ENCODE measurements at places on chromosomes 11 and 22. TPM values are rescaled to one million over a fixed set of nuclear protein-coding genes. Genes with fewer than 3 reads are reported as not detected.
A peak's percentile ranks its signal among the peaks of the same experiment; 100 is the strongest.

The C11orf42 gene
- not detected for total RNA-seq

The GAL3ST1 gene
- total RNA-seq = 0.13 TPM

The TREH gene
- total RNA-seq = not detected

The ACTN3 gene
- total RNA-seq = 0.33 TPM

The MMP12 gene
- total RNA-seq = not detected

The RFPL3 gene
- not detected for total RNA-seq

The SCGB1C1 gene
- not detected for total RNA-seq

- H3K27ac ChIP-seq = no peak overlapping the region
- DNase-seq = no peak
- H3K4me1 ChIP-seq = no peaks in the 10 kb centered on the region
- H3K27me3 ChIP-seq = no peaks in the 10 kb centered on the region
- no peaks in the 10 kb centered on the region for H3K36me3 ChIP-seq
These were observed 8.7 kb downstream of the ME3 start for GRCh38 chr11:86663761-86664160.

DNA sequence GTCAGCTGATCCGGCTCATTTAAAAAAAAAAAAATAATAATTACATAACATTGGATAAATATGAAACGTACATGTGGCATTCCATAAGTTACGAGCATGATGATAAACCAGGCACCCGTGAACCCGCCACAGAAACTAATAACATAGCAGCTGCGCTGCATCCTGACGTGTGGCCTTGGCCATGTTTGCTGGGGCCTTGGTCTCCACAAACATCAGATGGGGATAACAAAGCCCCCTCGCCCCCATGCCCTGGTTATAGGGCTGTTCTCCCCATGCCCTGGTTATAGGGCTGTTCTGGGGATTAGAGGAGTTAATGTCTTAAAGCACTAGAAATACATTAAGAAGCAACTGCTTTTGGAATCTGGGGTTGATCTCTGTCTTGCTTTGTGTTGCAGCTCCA, 36.7 kb downstream of the FLRT1 start:
- peaks cover 6% of the 10 kb centered on the region for H3K4me1 ChIP-seq
- H3K4me3 ChIP-seq = no peak overlapping the region
- H3K27ac ChIP-seq = no peak overlapping the region
- DNase-seq = no peak
- H3K27me3 ChIP-seq = no peaks in the 10 kb centered on the region

DNA sequence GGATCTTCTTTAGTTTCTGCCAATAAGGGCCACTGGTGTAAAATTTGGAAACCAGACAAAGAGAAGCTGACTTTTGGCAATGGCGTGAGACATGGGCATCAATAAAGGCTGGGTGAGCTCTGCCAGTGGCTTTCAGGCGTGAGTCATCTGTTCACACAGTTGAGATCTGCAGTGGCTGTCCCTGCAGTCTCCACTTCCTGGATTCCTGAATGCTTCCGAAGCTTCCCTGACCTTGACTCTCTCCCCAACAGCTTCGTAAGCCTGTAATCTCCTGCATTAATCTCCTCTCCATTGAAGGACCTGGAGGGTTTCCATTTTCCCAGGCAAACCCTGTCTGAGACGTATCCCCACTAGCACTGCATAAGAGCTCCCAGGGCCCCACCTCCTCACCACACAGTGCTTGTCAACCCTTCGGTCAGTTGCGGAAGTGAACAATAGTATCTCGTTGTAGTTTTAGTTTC, 574.7 kb downstream of the TBC1D22A start:
- H3K4me3 ChIP-seq = no peak overlapping the region
- H3K4me1 ChIP-seq = no peaks in the 10 kb centered on the region
- no peak for DNase-seq
- H3K36me3 ChIP-seq = no peaks in the 10 kb centered on the region
- no peak overlapping the region for H3K27ac ChIP-seq

- no peak overlapping the region for H3K4me3 ChIP-seq
- peaks cover 19% of the 10 kb centered on the region for H3K36me3 ChIP-seq
- H3K27me3 ChIP-seq = no peaks in the 10 kb centered on the region
- no peak overlapping the region for H3K27ac ChIP-seq
- DNase-seq = no peak
- no peaks in the 10 kb centered on the region for H3K4me1 ChIP-seq
These were observed 27.3 kb downstream of the CTSC start for GRCh38 chr11:88310246-88310645.

- peaks cover 54% of the 10 kb centered on the region for H3K27me3 ChIP-seq
- no peak overlapping the region for H3K27ac ChIP-seq
- H3K4me1 ChIP-seq = peaks cover 10% of the 10 kb centered on the region
- no peaks in the 10 kb centered on the region for H3K36me3 ChIP-seq
- no peak overlapping the region for H3K4me3 ChIP-seq
- no peak for DNase-seq
These were observed 1.5 kb downstream of the DBX1 start for GRCh38 chr11:20158597-20159257.

GRCh38 chr22:23684026-23684425, 6.8 kb upstream of the RGL4 start:
- no peak for DNase-seq
- H3K27me3 ChIP-seq = no peaks in the 10 kb centered on the region
- no peak overlapping the region for H3K27ac ChIP-seq
- no peak overlapping the region for H3K4me3 ChIP-seq
- no peaks in the 10 kb centered on the region for H3K4me1 ChIP-seq

DNA sequence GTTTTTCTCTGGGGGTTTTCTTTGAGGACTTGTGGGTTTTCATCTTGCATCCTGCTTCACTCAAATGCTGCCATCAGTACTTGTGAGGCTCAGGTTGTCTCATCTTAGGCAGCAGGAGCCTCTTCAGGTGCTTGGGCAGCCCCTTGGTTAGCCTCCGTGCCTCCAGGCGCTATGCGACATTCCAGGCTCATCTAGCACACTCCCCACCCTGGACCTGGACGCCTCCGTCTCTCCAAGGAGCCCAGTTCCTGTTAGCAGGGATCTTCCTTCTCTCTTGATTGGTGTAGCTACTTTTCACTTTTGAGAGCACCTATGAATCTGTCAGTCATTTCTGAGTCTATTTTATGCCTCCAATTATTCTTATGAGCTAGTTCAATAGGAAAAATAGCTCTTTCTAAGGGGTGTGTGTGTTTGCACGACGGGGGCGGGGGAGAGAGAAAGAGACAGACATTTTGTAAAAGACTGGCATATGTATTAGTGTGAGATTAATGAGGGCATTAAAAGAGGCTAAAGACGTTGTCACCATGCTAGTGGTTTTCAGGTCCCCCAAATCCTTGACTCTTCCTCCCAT, 7.8 kb downstream of the TUBA8 start:
- no peak for DNase-seq
- peaks cover 7% of the 10 kb centered on the region for H3K4me1 ChIP-seq
- H3K27ac ChIP-seq = no peak overlapping the region
- no peak overlapping the region for H3K4me3 ChIP-seq
- no peaks in the 10 kb centered on the region for H3K36me3 ChIP-seq

DNA sequence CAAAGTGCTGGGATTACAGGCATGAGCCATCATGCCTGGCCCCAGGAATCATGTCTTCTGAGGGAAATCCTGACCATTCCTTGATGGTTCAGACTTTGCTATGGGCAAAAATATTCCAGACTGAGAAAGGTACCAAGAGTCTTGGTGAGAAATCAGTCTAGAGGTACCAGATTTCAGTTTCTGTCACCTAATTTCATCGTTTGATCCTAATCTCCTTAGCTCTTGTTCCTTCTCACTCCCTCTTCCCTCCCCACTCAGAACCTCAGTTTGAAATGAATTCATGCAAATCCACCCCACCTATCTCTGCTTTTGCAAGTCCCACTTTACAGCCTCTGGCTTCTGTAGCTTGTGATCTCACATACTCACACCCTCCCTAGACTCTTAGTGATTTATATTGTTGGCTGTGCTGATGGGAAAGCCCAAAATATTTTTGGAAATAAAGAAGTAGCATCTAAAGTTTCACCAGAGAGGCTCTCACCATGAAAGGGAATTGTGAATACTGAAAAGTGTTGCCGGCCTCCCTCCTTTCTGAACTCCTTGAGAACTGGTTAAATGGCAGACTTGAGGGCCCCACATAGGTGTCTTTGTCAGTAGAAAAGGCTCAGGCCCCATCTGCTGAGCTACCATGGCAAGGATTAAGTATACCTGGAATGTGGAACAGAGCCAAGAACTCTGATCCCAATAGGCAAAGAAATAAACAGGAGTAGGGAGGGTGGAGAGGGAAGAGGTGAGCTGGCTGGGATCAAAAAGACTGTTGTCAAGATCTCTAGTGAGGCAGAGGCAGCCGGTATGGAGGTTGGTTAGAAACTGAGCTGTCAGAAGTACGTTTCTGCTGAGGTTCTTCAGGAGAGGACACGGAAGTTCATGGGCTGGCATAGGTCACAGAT, 190.5 kb upstream of the MTMR2 start:
- no peaks in the 10 kb centered on the region for H3K36me3 ChIP-seq
- no peak for DNase-seq
- H3K27ac ChIP-seq = no peak overlapping the region
- H3K4me1 ChIP-seq = peaks cover 7% of the 10 kb centered on the region
- no peaks in the 10 kb centered on the region for H3K27me3 ChIP-seq

DNA sequence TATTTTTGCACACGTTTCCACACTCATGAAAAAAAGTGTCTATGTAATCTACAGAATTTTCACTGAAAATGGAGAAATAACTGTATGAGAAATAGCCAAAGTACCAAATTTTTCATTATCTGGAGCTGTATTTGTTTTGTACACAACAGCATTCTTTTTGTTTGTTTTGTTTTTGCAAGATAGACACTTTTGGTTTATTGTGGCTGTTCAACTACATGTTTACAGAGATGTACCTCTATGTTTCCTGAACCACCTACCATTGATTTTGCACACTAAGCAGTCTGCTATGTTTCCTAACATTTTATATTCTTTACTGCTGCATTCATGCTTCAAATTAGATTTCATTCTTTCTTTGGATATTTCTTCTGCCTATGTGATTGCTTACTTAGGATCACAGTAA, 116.3 kb downstream of the ELP4 start:
- no peaks in the 10 kb centered on the region for H3K4me1 ChIP-seq
- H3K36me3 ChIP-seq = no peaks in the 10 kb centered on the region
- no peaks in the 10 kb centered on the region for H3K27me3 ChIP-seq
- no peak for DNase-seq
- no peak overlapping the region for H3K27ac ChIP-seq
- no peak overlapping the region for H3K4me3 ChIP-seq

DNA sequence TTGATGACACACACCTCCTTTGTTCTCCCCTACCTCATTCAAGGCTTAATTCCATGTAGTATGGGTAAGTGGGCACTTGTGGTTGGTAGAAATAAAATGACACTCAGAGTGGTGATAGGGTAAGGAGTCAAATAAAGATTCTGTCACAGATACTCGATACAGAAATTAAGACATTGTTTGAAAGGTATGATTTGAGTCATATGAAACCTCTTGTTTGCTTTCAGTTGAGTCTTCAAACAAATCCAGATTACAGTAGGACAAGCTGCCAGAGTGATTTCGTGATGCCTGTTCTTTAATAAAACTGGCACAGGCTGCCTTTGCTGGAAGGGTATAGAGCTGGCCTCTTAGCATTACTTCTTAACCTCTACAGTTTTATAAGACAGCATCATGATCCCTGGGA, 182.4 kb downstream of the SPON1 start:
- H3K27ac ChIP-seq = no peak overlapping the region
- no peaks in the 10 kb centered on the region for H3K4me1 ChIP-seq
- DNase-seq = no peak
- H3K36me3 ChIP-seq = no peaks in the 10 kb centered on the region
- no peak overlapping the region for H3K4me3 ChIP-seq
- no peaks in the 10 kb centered on the region for H3K27me3 ChIP-seq

- peaks cover 38% of the 10 kb centered on the region for H3K4me1 ChIP-seq
- no peaks in the 10 kb centered on the region for H3K27me3 ChIP-seq
- H3K4me3 ChIP-seq = peak overlapping the region; percentile 97
- H3K27ac ChIP-seq = no peak overlapping the region
- no peak for DNase-seq
- no peaks in the 10 kb centered on the region for H3K36me3 ChIP-seq
These were observed 1.1 kb downstream of the USP35 start for GRCh38 chr11:78189851-78190250.

DNA sequence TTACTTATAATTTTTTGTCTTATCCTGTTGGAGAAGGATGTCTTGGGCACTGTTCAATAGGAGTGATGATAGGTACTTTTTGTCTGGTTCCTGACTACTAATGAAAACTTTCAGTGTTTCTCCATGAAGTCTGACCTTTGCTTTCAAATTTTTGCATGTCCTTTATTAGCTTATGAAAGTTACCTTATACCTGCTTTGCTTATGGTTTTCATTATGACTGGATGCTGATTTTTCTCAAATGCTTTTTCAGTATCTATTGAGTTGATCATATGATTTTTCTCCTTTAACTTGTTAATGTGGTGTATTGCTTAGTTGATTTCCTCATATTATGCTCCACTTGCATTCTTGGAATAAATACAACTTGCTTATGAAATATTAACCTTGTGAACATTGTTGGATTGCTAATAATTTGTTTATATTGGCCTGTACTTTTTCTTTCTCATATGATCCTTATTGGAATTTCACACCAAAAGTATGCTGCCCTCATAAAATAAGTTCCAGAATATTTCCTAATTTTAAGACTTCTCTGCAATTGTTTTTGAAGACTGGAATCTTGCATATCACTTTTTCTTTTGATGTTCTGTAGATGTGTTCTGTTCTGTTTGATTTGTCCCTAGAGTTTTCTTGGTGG, 85.0 kb upstream of the SC5D start:
- no peaks in the 10 kb centered on the region for H3K27me3 ChIP-seq
- no peaks in the 10 kb centered on the region for H3K36me3 ChIP-seq
- H3K4me1 ChIP-seq = no peaks in the 10 kb centered on the region
- DNase-seq = no peak
- no peak overlapping the region for H3K4me3 ChIP-seq

- H3K27me3 ChIP-seq = no peaks in the 10 kb centered on the region
- DNase-seq = no peak
- H3K4me1 ChIP-seq = no peaks in the 10 kb centered on the region
- H3K4me3 ChIP-seq = no peak overlapping the region
- H3K36me3 ChIP-seq = no peaks in the 10 kb centered on the region
These were observed 458.5 kb upstream of the CCDC90B start for GRCh38 chr11:83744620-83745192.

DNA sequence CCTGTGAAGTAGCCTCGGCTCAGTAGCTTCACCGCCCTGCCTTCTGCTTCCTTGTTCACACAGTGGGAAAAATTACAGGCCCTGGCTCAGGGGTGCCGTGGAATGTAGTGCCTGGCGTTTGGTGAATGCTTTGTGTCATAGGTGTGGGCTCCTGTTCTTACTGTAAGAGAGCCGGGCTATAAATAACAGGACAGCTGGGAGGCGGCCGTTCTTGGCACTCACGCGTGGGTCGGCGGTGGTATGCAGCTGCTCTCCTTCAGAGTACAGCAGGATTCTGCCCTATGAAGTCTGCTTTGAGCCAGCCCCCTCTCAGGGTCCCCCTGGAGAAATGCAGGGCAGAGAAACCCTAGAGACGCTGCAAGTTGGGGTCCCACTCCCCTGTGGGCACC, 84.2 kb downstream of the CTTN start:
- no peaks in the 10 kb centered on the region for H3K36me3 ChIP-seq
- H3K27me3 ChIP-seq = no peaks in the 10 kb centered on the region
- DNase-seq = no peak
- H3K4me1 ChIP-seq = no peaks in the 10 kb centered on the region
- no peak overlapping the region for H3K4me3 ChIP-seq
- H3K27ac ChIP-seq = no peak overlapping the region

Measured in CD8-positive, alpha-beta memory T cell (primary cell).